ENCODE measurements at places on chromosomes 5 and 9. TPM values are rescaled to one million over a fixed set of nuclear protein-coding genes. Genes with fewer than 3 reads are reported as not detected.

- no peak for DNase-seq
These were observed 1.4 kb upstream of the ADAMTSL2 start for GRCh38 chr9:133532937-133533668.

GRCh38 chr5:125180231-125180829 is 433.9 kb upstream of the ZNF608 start:
- DNase-seq, result no peak

- DNase-seq, result no peak
These were observed 133.3 kb downstream of the CDH12 start for GRCh38 chr5:22719842-22720241.

GRCh38 chr5:2739360-2740050 is 12.0 kb downstream of the IRX2 start:
- DNase-seq, result no peak

DNA sequence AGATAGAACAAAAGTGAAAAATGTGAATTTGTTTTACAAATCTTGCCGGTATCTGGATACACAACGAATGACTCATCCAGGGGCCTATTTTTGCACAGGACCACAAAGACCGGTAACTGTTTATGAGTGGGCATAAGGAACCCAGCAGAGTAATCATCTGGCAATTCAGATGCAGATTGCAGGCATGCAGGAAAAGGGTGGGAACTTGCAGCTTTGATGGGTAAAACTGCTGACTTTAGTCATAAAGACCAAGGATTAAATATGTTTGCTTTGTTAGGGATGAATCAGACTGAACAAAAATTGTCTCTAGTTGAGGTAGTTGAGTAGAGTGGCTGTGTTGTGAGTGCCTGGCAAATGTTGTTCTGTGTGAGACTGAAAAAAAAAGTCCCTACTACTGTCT is 309.6 kb upstream of the CCNH start:
- no peak for DNase-seq

- no peak for DNase-seq
These were observed 139.5 kb upstream of the SLC27A6 start for GRCh38 chr5:128825826-128826225.

- no peak for DNase-seq
These were observed 10.3 kb upstream of the CD72 start for GRCh38 chr9:35628389-35628991.

DNA sequence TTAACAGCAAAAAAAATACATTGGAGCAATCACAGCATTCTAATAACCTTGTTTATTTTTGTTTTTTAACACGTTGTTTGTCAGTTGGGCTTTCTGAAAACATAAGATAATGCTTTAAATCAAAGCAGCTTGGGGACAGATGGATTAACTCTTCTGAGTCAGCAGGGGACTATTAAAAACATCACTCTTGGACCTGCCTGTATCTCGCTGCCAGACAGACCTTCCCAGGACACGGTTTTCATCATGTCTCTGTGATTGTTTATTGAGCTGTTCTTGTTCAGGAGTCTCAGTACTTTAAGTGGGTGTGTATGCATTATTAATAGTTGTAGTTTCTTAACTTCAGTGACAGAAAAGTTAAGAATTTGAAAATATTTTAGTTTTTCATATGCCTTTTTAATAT is 173.2 kb downstream of the SH3GL2 start:
- DNase-seq, result no peak

DNA sequence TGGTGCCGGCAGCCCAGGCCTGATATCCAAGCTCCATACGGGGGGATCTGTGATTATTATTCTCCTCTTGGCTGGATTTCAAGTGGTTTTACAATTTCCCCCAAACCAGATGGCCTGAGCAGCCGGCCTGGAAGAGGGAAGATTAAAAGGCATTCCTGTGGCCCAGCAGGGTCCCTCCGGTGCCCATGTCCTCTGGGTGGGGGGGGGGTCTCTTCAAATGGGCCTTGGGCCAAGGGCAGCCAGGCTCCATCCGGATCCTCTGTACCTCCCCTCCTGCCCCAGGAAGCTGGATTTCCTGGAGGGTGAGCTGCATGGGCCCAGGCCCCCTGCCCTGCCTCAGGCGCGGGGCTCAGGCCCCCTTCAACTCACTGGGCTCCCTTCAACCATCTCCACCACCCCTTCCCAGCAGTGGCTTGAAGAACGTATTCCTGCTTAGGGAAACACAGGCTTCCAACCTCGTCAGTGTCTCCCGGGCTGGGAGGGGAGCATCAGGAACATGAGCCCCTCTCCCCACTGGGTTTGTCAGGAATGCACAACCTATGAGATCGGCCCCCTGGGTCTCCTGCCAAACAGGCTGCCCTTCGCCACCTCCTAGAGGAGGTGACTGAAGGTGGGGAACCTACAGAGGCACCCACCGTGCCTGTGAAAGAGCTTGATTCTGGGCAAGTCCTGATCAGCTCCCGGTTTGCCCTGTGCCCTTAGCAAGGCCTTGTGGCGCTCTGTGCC is 62.9 kb upstream of the ORM1 start:
- no peak for DNase-seq

DNA sequence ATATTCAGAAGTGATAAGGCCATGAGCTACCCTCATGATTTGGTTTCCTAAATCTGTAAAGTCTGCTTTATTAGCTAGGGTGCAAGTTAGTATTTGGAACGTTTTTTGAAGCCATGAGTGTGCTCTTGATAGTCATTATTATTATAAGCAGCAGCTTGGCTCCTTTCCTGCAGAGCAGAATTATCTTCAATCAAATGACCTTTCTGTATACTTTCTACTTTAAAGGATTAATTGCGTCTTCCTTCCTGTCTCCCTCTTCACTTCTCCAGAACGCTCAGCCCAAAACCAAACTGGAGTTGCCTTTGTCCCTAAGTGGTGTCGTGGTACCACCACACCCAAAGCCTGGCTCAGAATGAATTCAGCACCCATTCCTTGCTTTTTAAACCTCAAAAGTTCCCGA is 211.3 kb downstream of the ARHGAP26 start:
- DNase-seq, result no peak

DNA sequence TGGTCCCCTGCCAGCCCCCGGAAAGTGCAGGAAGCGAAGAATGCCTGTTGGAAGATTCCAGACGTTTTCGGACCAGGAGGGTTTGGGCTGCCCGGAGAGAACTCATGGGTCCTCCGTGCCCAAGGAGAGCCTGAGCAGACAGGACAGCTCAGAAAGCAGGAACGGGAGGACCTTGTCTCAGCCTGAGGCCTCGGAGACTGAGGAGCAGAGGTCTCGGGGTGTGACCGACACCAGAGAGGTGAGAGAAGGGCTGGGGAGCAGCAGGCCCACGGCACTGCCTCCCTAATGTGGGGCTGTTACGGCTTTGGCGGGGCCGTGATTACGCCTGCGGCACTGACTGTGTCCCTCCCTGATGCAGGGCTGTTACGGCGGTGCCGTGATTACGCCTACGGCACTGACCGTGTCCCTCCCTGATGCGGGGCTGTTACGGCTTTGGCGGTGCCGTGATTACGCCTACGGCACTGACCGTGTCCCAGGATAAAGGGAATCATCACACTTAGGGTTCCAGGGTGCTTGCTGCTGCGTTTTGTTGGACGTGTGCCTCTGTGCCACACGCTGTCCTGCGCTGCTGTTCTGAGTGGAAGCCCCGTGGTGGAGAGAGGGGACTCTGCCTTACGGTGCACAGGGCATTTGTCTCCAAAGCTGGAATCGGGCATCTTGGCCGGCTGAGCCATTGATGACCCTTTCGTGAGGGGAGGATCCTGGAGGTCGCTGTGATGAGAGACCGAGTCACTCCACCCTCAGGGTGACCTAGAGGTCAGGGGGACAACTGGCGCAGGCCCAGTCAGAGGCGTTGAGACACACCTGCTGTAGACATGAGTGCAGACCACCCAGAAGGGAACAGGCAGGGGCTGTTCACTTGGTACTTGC is 25.7 kb downstream of the CEP72 start:
- DNase-seq, result no peak

The ETF1 gene
- 106 TPM for total RNA-seq

The TAF11L5 gene
- total RNA-seq, result not detected

The WNK2 gene
- total RNA-seq, result 1.5 TPM

The TMEM232 gene
- total RNA-seq, result 23.6 TPM
